ENCODE measurements at places on chromosomes 6 and 20. TPM values are rescaled to one million over a fixed set of nuclear protein-coding genes. Genes with fewer than 3 reads are reported as not detected.

- DNase-seq, result no peak
Measured at GRCh38 chr6:43884652-43885022, 114.6 kb downstream of the VEGFA start.

- DNase-seq, result no peak
Measured at GRCh38 chr6:39816747-39817146, 24.6 kb downstream of the DAAM2 start.

- DNase-seq, result no peak
Measured at GRCh38 chr6:137277971-137278637, 58.9 kb upstream of the IFNGR1 start.

The GSTA3 gene
- not detected for polyA plus RNA-seq

- DNase-seq, result no peak
Measured at GRCh38 chr6:68192988-68193387, 442.1 kb upstream of the ADGRB3 start.
